GM23248 (cell line): ENCODE measurements at places on chromosomes 11 and 22. TPM values are rescaled to one million over a fixed set of nuclear protein-coding genes. Genes with fewer than 3 reads are reported as not detected.

The LYVE1 gene
- polyA plus RNA-seq, result not detected in 2 replicates

The MN1 gene
- polyA plus RNA-seq, result 4.2 and 4.4 TPM in 2 replicates

The NLRP14 gene
- polyA plus RNA-seq, result 0.13 TPM in 1 of 2 replicates, not detected in the other

The MMP27 gene
- 0.09 TPM in 1 of 2 replicates, not detected in the other for polyA plus RNA-seq

The SERHL2 gene
- polyA plus RNA-seq, result 5.0 and 5.1 TPM in 2 replicates

The DDI1 gene
- polyA plus RNA-seq, result not detected in 2 replicates

The ASCL2 gene
- not detected in 2 replicates for polyA plus RNA-seq

The ART1 gene
- polyA plus RNA-seq, result not detected in 2 replicates

The PDE2A gene
- 0.29 and 1.0 TPM in 2 replicates for polyA plus RNA-seq

The DCHS1 gene
- 0.86 and 1.1 TPM in 2 replicates for polyA plus RNA-seq

GRCh38 chr11:102163368-102163767 is 53.1 kb downstream of the YAP1 start:
- H3K27ac ChIP-seq, result no peak overlapping the region
- no peaks in the 10 kb centered on the region for H3K27me3 ChIP-seq
- no peak for DNase-seq
- H3K36me3 ChIP-seq, result peaks cover 31% of the 10 kb centered on the region

GRCh38 chr11:43576803-43577521 is 103.6 kb upstream of the HSD17B12 start:
- peak; percentile 80 for DNase-seq
- H3K27ac ChIP-seq, result no peak overlapping the region
- no peaks in the 10 kb centered on the region for H3K36me3 ChIP-seq

- H3K27me3 ChIP-seq, result no peaks in the 10 kb centered on the region
- H3K4me3 ChIP-seq, result no peak overlapping the region
- peaks cover 6% of the 10 kb centered on the region; the same call in 1 of the 2 replicates for H3K4me1 ChIP-seq
- H3K36me3 ChIP-seq, result no peaks in the 10 kb centered on the region
These were observed 72.0 kb downstream of the SYN3 start for GRCh38 chr22:32985899-32986765.

DNA sequence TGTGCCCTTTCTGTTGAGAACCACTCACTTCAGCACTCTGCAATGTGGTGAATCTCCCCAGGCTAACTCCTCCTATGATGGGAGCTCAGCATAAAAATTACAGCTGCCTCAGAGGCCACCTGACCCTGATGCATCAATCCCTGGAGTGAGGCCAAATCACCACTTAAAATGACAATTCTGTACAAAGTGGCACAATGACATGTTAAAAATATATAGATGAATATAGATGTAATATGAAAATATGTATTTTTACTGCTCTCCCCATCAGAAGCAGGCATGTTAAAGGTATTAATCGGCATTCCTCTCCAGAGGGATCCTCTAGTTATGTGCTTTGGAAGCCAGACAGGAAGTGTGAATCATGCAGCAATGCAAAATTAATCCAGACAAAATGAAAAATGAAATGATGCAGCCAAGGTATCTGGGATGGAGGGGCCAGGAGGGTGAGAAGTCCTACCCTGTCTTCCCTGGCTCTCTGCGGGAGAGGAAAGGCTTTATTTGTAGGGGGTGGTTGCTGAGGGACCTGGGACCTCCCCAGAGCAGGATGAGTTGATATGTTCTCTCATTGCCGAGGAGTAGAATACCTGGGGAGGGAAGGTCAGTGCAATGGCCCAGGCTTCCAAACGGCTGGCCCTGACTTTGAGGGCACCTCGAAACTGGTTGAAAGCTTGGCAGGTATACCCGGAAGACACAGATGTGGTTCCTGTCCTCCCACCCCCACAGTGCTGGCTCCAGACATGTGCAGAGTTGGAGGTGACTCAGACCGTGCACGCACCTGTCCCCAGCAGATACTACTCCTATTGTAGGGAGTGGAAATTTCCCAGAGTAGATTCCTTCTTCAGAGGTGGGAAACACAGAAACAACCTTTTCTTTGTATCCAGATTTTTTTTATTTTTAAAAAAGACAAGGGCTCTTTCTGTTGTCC is 347.9 kb upstream of the NCAM1 start:
- peak; percentile 77 for DNase-seq
- H3K4me1 ChIP-seq, result peaks cover 27% of the 10 kb centered on the region

DNA sequence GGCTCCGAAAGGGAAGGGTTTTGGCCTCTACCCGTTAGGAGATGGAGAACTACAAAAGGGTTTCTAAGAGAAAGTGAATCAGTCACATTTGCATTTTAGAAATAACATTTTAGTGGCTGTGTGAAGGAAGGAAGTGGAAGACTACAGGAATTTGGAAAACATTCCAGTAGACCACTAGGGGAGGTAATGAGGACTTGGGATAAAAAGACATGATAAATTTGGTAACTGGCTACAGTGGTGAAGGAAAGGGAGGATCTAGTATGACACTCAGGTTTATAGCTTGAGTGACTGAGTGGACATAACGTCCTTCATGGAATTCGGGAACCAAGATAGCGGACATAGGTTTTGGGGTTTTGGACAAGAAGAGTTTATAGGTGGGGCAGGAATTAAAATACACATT is 7.0 kb upstream of the RRM1 start:
- no peaks in the 10 kb centered on the region for H3K27me3 ChIP-seq
- no peak overlapping the region for H3K27ac ChIP-seq
- DNase-seq, result peak; percentile 26
- no peak overlapping the region for H3K4me3 ChIP-seq

- no peak for DNase-seq
- no peak overlapping the region for H3K27ac ChIP-seq
- no peaks in the 10 kb centered on the region for H3K4me1 ChIP-seq
- H3K36me3 ChIP-seq, result no peaks in the 10 kb centered on the region
- H3K4me3 ChIP-seq, result no peak overlapping the region
These were observed 1037.0 kb downstream of the DLG2 start for GRCh38 chr11:84590106-84590505.

DNA sequence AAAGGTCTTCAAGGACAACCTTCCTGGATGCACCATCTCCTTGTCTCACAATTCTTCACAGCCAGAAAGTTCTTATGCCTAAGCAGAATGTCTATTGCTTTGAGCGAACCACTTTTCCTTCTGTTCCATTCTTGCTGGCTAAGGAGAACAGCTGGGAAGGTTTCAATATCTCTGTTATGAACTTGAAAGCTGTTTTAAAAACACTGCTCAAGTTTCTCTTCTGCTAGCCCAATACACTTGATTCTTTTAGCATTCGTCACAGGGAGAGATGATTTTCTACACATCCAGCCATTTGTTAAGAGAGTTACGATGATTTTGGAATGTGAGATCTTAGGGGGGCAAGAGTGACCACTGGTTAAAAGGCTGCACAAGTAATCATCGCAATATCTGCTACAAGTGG is 249.3 kb downstream of the KIRREL3 start:
- no peaks in the 10 kb centered on the region for H3K27me3 ChIP-seq
- peak; percentile 36 for DNase-seq
- no peak overlapping the region for H3K4me3 ChIP-seq
- no peaks in the 10 kb centered on the region; the same call in 1 of the 2 replicates for H3K36me3 ChIP-seq

- peaks cover 27% of the 10 kb centered on the region for H3K4me1 ChIP-seq
- no peaks in the 10 kb centered on the region for H3K27me3 ChIP-seq
- no peak for DNase-seq
- no peak overlapping the region for H3K27ac ChIP-seq
These were observed 47.5 kb downstream of the RPL27A start for GRCh38 chr11:8729837-8730696.

DNA sequence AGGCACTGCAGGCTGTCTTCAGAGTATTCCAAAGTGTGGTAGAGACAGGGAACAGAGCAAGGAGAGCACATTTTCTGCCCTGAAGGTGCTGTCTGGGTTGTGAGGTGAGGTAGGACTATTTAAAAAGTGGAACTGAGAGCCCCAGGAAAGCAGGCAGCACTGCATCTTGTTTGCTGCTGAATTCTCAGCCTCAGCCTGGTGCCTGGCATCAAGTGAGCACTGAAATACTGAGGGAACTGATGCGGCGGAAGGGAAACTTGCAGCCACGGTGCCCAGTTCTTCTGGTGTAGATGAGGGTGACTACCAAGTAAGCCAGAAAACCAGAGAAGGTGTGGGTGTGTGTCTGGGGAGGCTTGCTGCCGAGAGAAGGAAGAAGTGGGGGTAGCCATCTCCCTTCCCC is 59.5 kb downstream of the TNRC6B start:
- no peaks in the 10 kb centered on the region for H3K27me3 ChIP-seq
- peaks cover 25% of the 10 kb centered on the region for H3K4me1 ChIP-seq
- no peak for DNase-seq
- H3K27ac ChIP-seq, result no peak overlapping the region
- no peak overlapping the region for H3K4me3 ChIP-seq

DNA sequence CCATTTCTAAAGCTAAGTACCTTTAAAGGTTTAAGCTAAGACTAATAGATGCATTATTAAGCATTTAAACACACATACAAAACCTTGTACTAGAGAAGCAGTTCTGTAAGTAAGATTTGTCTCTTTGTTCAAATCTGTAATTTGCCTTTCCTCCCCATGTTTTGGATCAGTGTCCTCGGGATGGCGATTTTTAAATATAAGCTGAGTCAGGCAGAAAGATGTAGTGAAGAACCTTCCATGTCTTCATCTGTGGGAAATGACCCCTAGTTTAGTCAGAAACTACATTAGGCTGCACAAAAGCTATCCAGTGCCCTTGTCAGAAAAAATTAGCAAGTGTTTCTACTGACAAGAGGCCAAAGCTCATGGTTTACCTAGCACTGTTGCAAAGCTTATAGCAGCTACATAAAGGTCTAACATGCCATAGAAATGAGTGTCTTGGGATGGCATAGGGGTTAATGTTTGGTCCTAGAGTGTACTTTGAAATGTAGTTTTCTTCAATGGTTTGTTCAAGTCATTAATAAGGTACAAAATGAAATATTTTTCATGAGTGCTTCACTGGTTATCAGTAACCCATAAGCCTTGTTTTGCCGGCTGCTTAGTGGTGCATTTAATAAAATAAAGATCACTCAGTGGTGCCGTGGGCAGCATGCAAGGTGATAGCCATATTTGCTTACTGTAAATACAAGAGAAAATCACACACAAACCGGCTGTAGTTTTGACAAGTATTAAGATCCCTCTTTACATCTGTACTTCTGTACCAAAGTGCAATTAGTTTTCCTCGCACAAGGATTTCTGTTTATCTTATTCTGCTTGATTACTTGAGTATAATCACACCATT is 139.8 kb downstream of the ELP4 start:
- no peak overlapping the region for H3K4me3 ChIP-seq
- no peak for DNase-seq
- no peaks in the 10 kb centered on the region for H3K36me3 ChIP-seq

DNA sequence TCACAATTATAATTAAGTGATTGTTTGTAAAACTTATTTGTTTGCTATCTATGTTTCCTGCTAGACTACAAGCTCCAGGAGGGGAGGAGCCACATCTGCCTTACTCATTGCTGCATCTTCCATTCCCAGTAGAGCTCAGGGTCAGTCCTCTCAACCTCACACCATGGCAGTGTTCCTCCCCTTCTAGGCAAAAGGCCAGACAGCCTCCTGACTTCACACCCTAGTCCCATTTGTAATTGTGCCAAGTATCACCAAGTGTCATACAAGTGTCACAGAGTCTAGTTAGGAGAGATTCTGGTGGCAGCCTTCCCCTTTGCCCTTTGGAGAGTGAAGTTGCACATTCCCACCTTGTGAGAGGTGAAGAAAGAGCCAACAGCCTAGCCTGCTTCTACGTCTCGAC is 490.4 kb downstream of the INSC start:
- no peak overlapping the region for H3K4me3 ChIP-seq
- DNase-seq, result no peak
- no peak overlapping the region for H3K27ac ChIP-seq
- H3K27me3 ChIP-seq, result no peaks in the 10 kb centered on the region
- no peaks in the 10 kb centered on the region for H3K36me3 ChIP-seq
- no peaks in the 10 kb centered on the region for H3K4me1 ChIP-seq

DNA sequence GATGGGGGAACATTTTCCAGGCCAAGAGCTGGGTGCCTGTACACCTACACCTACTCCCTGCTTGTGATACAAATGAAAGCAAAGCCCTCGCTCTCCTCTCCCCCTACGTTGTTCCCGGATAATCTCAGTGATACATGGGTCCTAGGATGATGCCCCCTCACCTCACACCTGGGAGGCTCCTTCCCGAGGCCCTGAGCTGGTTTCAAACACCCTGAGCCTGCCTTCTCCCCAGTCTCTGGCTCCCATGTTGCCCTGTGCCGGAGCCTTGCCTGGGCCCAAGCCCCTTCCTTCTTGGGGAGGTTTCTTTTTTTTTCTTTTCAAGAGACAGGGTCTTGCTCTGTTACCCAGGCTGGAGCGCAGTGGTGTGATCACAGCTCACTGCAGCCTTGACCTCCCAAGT is 23.3 kb downstream of the TRMU start:
- H3K27me3 ChIP-seq, result no peaks in the 10 kb centered on the region
- no peaks in the 10 kb centered on the region for H3K36me3 ChIP-seq
